Ovary (tissue), 10 donors: ENCODE measurements at places on chromosomes 5 and 9. TPM values are rescaled to one million over a fixed set of nuclear protein-coding genes. Genes with fewer than 3 reads are reported as not detected.

GRCh38 chr5:134090522-134090921 lies 24.0 kb upstream of the TCF7 start:
- DNase-seq = no peak

GRCh38 chr5:59366784-59367183 lies 526.7 kb downstream of the PDE4D start:
- no peak for DNase-seq

GRCh38 chr9:87499424-87500017 lies 1.9 kb downstream of the DAPK1 start:
- DNase-seq = no peak

- no peak for DNase-seq
These were observed 411.3 kb upstream of the ARRDC3 start for GRCh38 chr5:91794455-91794854.

DNA sequence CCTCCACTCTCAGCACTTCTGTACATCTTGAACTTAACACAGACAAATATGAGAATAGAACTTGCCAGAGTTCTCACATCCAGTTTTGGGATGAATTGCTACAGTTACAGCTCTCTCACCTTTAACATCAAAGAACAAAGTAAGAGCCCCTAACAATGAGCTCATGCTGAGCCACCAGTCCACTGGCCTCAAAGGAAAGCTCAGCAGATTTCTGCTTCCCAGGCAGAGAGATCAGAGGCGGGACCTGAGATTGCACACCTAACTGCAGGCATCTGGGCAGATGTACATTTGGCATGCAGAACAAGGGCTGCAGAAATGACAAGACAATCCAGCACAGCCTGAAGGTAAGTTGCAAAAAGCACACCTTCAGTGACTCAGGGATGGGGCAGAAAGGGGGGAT lies 300.9 kb downstream of the MRPS30 start:
- no peak for DNase-seq

Gene IPPK
- 7.2 TPM for total RNA-seq

- DNase-seq = peak; percentile 70
These were observed 6.1 kb downstream of the SAPCD2 start for GRCh38 chr9:137064027-137064879.

- no peak for DNase-seq
These were observed 607.6 kb downstream of the EBF1 start for GRCh38 chr5:158492136-158492535.

DNA sequence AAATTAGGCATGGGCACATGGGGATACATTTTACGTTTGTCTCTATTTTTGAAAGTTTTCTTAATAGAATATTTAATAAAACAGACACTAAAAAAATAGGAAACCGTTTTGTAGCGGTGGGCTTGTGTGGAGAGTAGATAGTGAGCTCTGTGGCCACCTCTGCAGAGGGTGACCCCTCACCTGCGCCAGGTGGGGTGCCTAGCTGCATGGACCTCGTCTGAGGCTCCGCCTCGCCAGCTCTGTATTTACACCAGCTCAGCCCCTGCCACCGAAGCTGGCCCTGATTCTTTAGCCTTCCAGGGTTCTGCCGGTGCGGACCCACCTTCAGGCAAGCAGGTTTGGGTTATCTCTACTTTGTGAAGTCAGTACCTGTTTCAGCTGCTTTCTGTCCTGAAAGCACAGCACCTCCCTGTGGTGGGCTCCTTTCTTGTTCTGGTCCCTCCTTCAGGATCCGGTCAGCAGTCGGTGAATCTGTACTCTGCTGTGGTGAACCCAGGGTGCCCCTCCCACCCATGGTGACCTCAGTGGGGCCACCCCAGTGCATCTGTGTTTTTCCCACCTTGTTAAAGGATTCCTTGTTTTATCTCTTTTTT lies 105.2 kb upstream of the CACNA1B start:
- no peak for DNase-seq

Gene SPATA31A3
- total RNA-seq = not detected

DNA sequence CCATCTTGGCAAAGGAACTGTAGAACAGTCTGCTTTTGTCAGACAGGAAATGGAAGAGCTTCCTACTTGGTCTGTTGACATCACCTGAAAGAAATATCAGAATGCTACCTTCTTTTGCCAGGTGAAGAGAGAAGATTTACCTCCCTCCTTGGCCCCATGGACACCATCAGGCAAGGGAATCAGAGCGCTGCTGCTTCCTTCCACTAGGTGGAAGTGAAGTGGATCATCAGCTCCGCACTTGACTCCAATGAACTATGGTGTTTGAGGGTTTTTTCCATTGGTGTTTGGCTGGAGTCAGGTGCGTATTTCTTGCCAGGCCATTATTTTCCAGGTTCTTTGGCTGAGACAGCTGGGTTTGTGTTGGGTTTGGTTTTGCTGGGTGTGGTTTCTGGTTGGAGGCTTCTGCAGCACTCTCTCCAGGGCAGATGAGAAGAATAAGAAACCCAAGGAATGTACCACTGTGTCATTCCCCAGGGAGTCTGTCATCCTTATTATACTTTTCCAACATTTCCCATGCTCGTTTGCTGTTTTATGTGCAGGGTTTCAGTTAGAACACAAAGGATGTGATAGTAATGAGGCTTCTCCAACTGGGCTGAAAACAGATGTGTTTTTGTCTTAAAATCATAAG lies 12.4 kb downstream of the SPATA31E1 start:
- no peak for DNase-seq

Gene IL3
- total RNA-seq = not detected

DNA sequence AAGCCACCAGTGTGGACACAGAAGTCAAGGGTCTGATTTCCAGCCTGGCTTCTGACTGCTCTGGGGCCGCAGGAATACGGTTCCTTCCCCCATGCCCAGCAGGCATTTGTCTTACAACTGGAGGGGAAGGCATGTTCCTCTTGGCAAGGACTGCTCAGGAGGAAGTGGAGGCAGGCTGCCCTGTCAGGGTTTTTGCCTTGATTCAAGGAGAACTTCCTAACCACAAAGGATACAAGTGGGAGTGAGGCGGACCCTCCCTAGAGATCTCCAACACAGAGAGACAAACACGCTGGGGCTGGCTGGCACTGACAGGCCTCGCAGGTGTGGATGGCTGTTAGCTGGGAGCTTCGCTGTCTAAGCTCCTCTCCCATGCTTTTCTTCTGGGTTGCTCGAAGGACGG lies 19.1 kb downstream of the TGFBI start:
- no peak for DNase-seq

DNA sequence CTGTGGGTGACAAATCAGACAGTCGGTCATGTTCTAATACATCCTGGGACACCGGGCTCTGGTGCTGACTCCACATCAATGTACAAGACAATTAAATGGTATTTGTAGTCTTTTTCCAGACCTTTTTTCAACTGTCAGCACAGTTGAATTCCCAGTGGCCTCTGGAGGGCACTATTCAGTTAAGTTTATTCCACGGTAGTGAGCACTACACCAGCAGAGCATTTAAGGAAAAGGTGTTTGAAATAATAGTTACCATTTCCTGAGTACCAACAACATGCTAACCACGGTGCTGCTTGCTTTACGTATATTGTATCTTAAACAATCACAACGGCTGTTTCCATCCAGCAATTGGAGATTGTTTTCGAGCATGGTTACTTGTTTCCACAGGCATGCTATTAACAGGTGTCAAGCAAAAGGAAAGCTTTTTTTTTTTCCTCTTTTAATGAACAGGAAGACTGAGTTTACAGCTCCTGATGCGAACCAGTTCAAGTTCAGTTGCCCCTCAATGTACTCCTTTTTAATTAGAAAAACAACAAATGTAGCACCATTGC lies 186.7 kb downstream of the PDZD2 start:
- peak; percentile 46 for DNase-seq

Gene ARHGEF28
- 29.4 TPM for total RNA-seq

- DNase-seq = peak; percentile 87
These were observed 205.8 kb upstream of the IER5L start for GRCh38 chr9:129383561-129384490.

Gene DDX46
- total RNA-seq = 40.2 TPM

- DNase-seq = no peak
These were observed 11.4 kb downstream of the CHD1 start for GRCh38 chr5:98917433-98917832.

Gene SMIM3
- 20.9 TPM for total RNA-seq

GRCh38 chr9:35616681-35617459 lies 1.3 kb downstream of the CD72 start:
- DNase-seq = peak; percentile 68
